Astrocyte (in vitro differentiated cells and primary cell): ENCODE measurements at places on chromosomes 4 and X. TPM values are rescaled to one million over a fixed set of nuclear protein-coding genes. Genes with fewer than 3 reads are reported as not detected.

DNA sequence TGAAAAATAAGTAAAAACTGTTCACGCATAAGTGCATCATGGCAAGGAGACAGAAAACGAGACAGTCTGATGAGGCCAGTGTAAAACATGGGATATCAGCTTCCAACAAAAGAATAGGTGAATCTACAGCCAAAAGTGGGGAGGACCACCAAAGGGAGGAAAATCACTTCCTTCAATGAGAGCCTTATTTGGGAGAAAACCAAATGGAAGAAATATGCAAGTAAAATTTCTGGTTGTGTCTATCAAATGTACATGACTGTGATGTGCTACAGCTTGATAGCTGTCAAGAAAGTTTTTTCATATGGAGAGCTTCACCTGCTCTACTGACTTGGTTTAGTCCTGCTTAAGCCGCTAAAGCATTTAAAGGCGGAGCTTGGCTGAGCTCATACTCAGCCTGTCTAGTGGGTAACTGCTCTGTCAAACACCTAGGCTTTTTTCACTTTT lies 66.2 kb downstream of the MAGEA1 start:
- H3K4me3 ChIP-seq = no peak overlapping the region
- H3K36me3 ChIP-seq = no peaks in the 10 kb centered on the region
- H3K27ac ChIP-seq = no peak overlapping the region
- H3K27me3 ChIP-seq = no peaks in the 10 kb centered on the region

DNA sequence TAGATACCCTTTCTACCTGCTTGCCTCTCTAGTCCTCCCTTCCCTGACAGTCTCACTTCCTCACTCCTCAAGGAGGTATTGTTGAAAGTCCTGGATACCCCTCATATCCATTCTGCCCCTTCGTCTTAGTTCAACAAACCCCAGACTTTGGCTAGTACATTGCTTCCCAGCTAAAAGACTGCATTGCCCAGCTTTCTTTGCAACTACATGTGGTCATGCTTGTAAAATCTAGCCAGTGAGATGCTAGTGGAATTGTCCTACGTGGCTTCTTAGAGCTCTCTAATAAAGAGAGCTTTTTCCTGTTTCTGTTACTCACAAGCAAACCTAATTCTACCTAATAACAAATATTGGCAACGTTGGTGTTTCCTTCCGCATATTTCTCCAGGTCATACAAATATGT lies 237.9 kb upstream of the PSAPL1 start:
- no peaks in the 10 kb centered on the region for H3K27me3 ChIP-seq
- no peak overlapping the region for H3K4me3 ChIP-seq
- no peaks in the 10 kb centered on the region for H3K36me3 ChIP-seq
- DNase-seq = no peak

DNA sequence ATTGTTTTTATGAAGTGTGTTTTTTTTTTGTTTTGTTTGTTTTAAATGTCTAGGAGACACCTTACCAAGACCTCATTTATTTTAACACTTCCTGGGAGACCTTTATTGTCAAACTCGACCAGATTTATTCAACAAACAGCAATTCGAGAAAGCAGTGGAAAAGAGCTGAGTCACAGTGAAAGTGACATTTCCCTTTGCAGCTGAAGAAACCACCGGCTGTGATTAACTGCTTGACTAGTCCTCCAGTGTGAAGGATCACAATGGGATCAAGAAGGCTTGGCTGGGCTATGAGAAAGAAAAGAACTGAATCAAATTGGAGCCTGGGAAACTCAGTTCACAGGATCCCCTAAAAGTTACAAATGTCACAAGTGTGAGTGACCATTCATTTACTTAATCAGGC lies 11.9 kb upstream of the ADH7 start:
- no peaks in the 10 kb centered on the region for H3K27me3 ChIP-seq
- peak; percentile 71 for DNase-seq
- no peaks in the 10 kb centered on the region for H3K4me1 ChIP-seq
- H3K36me3 ChIP-seq = no peaks in the 10 kb centered on the region

DNA sequence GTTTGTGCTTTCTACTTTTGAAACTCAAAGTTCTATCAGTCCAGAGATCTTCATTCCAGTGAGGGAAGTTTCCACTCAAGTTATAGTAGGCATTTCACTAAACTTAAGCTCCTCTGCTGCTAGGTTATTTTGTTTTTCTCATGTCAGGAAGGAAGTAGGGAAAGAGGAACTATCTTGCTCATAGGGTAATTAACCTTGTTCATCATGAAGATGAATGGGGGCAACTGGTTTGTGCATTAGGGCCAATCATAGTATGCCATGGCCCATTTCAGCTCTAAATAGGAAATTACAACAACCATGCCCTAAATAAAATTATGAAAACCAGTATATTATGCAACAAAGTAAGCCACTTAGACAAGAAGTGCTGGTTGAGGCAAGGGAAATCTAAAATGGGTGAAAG lies 804.7 kb upstream of the NDST4 start:
- no peak overlapping the region for H3K27ac ChIP-seq
- no peak overlapping the region for H3K4me3 ChIP-seq
- no peaks in the 10 kb centered on the region for H3K4me1 ChIP-seq
- H3K27me3 ChIP-seq = no peaks in the 10 kb centered on the region

The JCHAIN gene
- total RNA-seq = not detected in 2 replicates

DNA sequence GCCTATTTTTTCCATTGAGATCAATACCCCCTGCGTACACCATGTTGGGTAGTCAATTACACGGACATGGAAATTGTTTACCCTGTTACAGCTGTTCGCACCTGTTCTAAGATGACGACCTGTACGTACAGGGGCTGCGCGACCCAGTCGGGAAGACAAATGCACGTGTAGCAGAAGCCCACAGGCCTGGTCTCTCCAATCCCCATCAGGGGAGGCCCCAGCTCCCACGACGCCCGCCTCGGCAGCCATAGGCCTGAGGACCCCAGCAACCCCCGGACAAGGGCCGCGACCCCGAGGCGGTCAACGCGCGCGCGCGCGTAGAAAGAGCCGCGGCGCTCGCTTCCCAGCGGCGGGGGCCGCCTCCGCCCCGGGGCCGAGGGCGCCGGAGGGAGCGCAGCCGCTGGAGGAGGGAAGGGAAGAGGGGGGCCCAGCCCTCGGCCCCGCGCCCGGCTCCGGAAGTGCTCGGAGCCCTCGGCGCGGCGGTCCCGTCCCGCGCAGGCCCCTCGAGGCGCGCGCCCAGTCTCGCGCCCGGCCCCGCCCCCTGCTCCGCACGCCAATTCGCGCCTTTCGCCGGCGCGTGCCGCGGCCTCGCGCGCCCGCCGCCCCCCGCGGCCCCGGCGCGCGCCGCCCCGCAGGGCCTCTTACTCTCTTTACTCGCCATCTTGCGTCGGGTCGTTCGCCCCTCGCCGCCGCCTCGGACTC lies 618 bp downstream of the RBBP7 start:
- H3K27me3 ChIP-seq = no peaks in the 10 kb centered on the region
- peaks cover 8% of the 10 kb centered on the region for H3K4me1 ChIP-seq
- H3K36me3 ChIP-seq = no peaks in the 10 kb centered on the region
- peak overlapping the region; percentile 70 for H3K4me3 ChIP-seq

GRCh38 chr4:94458682-94459081 lies 6.9 kb downstream of the PDLIM5 start:
- no peaks in the 10 kb centered on the region for H3K27me3 ChIP-seq
- DNase-seq = no peak
- H3K4me3 ChIP-seq = no peak overlapping the region
- peaks cover 42% of the 10 kb centered on the region for H3K36me3 ChIP-seq
- no peak overlapping the region for H3K27ac ChIP-seq

GRCh38 chr4:185589067-185589836 lies 53.9 kb upstream of the PDLIM3 start:
- peak; percentile 97 for DNase-seq
- H3K27me3 ChIP-seq = no peaks in the 10 kb centered on the region
- H3K27ac ChIP-seq = peak overlapping the region; percentile 83
- H3K4me1 ChIP-seq = peaks cover 12% of the 10 kb centered on the region
- no peaks in the 10 kb centered on the region for H3K36me3 ChIP-seq
- peak overlapping the region; percentile 18 for H3K4me3 ChIP-seq

The NLGN3 gene
- 0.84 and 0.93 TPM in 2 replicates for total RNA-seq

- no peaks in the 10 kb centered on the region for H3K36me3 ChIP-seq
- DNase-seq = no peak
- peaks cover 8% of the 10 kb centered on the region for H3K4me1 ChIP-seq
- H3K27ac ChIP-seq = no peak overlapping the region
- H3K27me3 ChIP-seq = no peaks in the 10 kb centered on the region
Observed at GRCh38 chr4:142356801-142357200, 489.3 kb downstream of the INPP4B start.

The TAF7L gene
- total RNA-seq = 0.27 and 0.29 TPM in 2 replicates

DNA sequence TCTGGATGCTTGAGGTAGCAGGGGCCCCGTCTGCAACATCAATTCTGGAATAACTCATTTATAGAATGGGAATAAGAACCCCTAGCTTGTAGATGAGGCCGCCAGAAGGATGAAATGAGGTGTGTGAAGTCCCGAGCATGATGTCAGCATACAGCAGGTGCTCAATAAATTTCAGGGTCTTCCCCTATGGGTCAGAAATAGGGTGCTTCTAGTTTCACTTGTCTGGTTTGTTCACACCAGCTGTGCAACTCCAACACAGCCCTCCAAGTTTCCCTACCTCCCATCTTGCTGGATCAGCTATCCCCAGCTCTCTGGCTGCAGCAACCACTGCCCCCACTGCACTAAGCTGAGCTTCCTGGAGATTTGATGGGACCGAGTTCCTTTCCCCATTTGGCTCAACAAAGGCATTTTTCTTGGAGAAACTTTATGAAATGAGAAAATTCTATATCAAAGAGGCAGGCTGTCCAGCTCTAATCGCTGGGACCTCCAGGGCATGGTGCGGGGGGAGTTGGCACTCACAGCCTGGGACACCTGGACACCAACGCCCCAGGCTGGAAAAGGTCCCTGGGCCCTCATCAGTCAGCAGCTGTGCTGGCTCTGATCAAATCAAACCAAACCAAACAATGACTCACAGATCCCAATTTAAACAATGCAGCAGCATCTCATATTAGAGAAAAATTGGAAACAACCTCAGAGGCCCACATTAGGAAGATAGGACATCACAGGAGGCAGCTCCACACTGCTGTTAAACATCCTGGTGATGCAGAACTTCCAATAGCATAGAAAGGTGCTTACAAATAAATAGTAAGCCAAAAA lies 13.3 kb downstream of the SLC2A9 start:
- peak; percentile 41 for DNase-seq
- H3K27ac ChIP-seq = no peak overlapping the region
- H3K27me3 ChIP-seq = peaks cover under 1% of the 10 kb centered on the region
- no peaks in the 10 kb centered on the region for H3K4me1 ChIP-seq
- no peaks in the 10 kb centered on the region for H3K36me3 ChIP-seq

- H3K36me3 ChIP-seq = no peaks in the 10 kb centered on the region
- DNase-seq = no peak
- H3K27me3 ChIP-seq = no peaks in the 10 kb centered on the region
- no peak overlapping the region for H3K4me3 ChIP-seq
Observed at GRCh38 chrX:12887141-12887540, 19.3 kb upstream of the TLR8 start.

The ZNF275 gene
- total RNA-seq = 14.8 and 14.9 TPM in 2 replicates

The SLIT2 gene
- total RNA-seq = 6.4 and 11.2 TPM in 2 replicates

- H3K4me3 ChIP-seq = no peak overlapping the region
- H3K4me1 ChIP-seq = peaks cover 13% of the 10 kb centered on the region
- no peaks in the 10 kb centered on the region for H3K27me3 ChIP-seq
- DNase-seq = no peak
- no peak overlapping the region for H3K27ac ChIP-seq
Observed at GRCh38 chrX:8851231-8851886, 50.2 kb upstream of the FAM9A start.

The OTUD5 gene
- 56.1 and 62.5 TPM in 2 replicates for total RNA-seq

- H3K27ac ChIP-seq = no peak overlapping the region
- peaks cover 3% of the 10 kb centered on the region for H3K27me3 ChIP-seq
- no peaks in the 10 kb centered on the region for H3K36me3 ChIP-seq
- no peaks in the 10 kb centered on the region for H3K4me1 ChIP-seq
- no peak overlapping the region for H3K4me3 ChIP-seq
Observed at GRCh38 chr4:47705326-47705981, 132.4 kb downstream of the CORIN start.

The TCEAL7 gene
- 7.6 and 9.4 TPM in 2 replicates for total RNA-seq

DNA sequence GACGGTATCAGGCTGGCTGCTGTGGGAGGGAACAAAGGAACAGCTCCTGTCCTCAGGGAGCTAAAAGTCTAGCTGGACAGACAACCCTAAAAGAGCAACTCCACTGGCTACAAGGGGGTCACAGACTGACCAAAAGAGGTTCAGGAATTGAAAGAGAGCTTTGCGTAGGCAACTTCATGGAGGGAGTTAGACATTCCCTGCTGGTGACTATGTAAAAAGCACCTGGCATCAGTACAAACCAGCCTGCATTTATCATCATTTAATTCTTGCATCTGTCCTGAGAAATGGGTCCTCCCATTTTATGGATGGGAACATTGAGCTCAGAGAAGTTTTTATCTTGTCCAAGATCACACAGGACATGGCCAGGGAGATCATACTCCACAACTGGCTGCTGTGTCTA lies 1.4 kb upstream of the LGI2 start:
- H3K27me3 ChIP-seq = peaks cover 53% of the 10 kb centered on the region
- peaks cover 6% of the 10 kb centered on the region for H3K4me1 ChIP-seq
- no peaks in the 10 kb centered on the region for H3K36me3 ChIP-seq
- DNase-seq = peak; percentile 46

The NR3C2 gene
- total RNA-seq = 2.5 TPM in 2 replicates

DNA sequence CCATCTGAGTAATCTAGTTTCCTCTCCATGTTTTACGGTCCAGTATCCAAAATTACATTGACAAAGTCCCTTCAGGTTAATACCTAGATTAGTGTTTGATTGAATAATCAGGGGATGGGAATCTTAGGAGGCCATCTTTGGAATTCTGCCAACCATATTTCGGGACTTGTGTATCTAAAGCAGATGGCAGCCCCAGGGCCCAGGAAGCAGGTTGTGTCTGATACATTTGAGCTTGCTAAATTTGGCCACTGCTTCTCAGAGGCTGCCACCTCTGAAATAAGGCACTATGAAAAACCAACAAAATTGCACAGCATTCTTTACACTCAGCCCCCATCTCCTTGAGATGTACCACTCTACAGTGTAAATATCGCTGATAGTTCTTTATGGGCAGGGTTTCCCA lies 102.1 kb downstream of the ASB9 start:
- DNase-seq = no peak
- no peaks in the 10 kb centered on the region for H3K4me1 ChIP-seq
- H3K27me3 ChIP-seq = no peaks in the 10 kb centered on the region
- H3K4me3 ChIP-seq = no peak overlapping the region

- H3K27ac ChIP-seq = peak overlapping the region; percentile 93
- H3K4me1 ChIP-seq = no peaks in the 10 kb centered on the region
- no peak for DNase-seq
- H3K36me3 ChIP-seq = no peaks in the 10 kb centered on the region
- H3K4me3 ChIP-seq = peak overlapping the region; percentile 75
- no peaks in the 10 kb centered on the region for H3K27me3 ChIP-seq
Observed at GRCh38 chrX:149541521-149542047, 772 bp downstream of the EOLA1 start.
